Activated T-cell treated with anti-CD3 and anti-CD28 coated beads, Interleukin-2, amount 50 U/mL, for 48 hours (primary cell): ENCODE measurements at places on chromosomes 4 and X.
A peak's percentile ranks its signal among the peaks of the same experiment; 100 is the strongest.

DNA sequence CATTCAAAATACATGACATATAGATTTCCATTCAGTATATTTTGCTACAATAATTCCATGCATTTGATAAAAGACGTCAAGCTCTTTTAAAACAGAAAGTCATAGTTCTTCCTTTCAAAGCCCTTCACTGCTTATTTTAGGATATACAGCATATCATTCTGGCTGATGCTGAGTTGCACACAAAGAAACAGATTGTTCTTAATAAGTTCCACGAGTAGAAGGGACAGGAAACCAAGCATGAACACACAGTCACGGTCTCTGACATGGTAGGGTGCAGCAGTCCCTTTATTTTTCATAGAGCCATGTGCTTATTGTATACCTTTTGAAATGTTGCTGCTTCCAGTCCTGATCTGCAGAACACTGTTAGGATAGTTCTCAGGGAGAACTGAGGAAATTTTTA, 85.4 kb downstream of the MAGEB10 start:
- no peak for DNase-seq

DNA sequence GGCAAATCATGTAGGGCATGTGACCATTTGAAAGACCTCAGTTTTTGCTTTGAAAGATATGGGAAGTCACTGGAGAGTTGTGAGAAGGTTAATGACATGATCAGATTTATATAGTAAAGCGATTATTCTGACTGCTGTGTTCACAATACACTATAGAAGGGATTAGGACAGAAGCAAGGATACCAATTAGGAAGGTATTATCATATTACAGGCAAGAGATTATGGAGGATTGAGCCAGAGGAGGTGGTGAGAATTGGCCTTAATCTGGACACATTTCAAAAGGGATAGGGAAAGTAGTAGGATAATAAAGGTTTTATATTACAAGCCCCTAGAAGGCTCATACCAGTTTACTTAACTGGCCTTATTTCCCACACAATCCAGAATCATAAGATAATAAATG, 124.9 kb upstream of the POF1B start:
- DNase-seq, result no peak

- no peak for DNase-seq
Observed at GRCh38 chr4:138049355-138049754, 192.8 kb downstream of the SLC7A11 start.

GRCh38 chr4:152516156-152516555, 19.7 kb downstream of the FBXW7 start:
- DNase-seq, result no peak

DNA sequence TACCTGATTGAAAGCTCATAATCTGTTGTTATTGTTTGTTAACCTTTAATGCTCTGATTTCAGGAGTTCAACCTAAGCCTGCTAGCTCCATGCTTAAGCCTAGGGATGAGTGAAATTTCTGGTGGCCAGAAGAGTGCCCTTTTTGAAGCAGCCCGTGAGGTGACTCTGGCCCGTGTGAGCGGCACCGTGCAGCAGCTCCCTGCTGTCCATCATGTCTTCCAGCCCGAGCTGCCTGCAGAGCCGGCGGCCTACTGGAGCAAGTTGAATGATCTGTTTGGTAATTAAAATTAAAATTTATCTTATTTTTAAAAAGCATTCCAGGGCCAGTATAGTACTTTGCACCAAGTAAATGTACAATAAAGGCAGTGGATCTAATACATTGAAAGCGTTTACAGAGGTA, 37.1 kb upstream of the MSANTD1 start:
- no peak for DNase-seq

DNA sequence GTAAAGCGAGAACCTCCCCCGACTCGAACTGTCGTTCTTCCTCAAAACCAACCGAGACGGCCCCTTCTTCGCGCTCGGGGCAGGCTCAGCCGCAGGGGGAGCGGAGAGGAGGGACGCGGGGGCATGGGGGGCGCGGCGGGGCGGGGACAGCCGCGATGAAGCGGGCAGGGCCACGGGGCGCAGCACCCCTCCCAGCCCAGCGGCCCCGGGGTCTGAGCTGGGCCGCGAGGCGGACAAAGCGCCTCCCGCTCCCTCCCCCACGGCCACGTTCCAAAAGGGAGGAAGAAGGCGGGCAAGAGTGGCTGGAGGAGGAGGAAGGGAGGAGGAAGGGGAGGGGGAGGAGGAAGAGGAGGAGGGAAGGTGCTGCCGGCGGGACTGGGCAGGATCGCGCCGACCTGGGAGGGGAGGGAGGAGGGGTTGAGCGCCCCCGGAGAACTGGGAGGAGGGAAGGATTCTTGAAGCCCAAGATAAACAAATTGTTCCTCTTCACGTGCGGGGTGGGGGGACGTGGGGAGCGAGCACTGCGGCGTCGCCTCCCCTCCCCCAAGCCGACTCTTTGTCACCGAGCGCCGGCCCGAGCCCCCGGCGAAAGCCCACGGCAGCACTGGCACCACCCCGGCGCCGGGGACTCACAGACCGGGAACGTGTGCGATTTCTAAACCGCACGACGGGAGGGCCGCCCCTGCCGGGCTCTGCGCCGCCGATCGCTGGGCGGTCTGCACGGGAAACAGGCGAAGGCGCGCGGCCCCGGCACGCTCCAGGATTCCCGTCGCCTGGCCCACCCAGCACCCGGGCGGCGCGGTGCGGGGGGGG, 2.9 kb downstream of the MAML3 start:
- peak; percentile 63 for DNase-seq
